ENCODE measurements at places on chromosomes 16 and 17.

GRCh38 chr17:9443811-9444210, 131.8 kb downstream of the STX8 start:
- DNase-seq = no peak

GRCh38 chr16:79114759-79115158, 485.8 kb downstream of the MAF start:
- DNase-seq = no peak

DNA sequence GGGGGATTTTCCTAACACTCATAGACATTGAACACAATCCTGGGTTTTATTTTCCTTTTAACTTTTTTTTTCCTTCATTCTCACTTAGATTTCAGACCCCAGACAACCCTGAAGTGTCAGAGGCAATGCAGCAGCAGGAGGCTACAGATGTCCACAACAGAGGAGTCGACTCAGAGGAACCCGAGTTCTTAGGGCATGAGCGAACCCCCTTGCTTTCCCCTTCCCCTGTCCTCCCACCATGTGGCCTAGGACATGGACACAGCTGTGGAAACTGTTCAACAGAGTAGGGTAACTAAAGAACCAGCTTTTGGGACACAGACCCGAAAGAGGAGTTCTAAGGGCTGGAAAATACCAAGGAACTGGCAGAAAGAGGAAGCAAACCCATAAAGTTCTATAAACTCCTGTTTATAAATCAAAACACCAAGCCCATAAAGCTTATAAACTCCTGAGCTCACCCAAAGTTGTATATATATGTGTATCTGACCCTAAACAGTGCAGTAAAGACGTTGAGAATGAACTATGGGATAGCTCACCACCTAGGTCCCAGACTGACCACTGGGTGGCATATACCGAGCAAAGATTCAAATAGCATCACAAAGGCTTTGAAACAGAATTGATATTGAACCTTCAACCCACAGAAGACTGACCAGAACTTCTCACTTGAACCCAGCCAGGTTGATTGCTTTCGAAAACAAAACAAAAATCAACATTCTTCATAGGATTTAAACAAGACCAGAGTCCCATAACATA, 33.9 kb downstream of the CMTM4 start:
- DNase-seq = peak; percentile 45

DNA sequence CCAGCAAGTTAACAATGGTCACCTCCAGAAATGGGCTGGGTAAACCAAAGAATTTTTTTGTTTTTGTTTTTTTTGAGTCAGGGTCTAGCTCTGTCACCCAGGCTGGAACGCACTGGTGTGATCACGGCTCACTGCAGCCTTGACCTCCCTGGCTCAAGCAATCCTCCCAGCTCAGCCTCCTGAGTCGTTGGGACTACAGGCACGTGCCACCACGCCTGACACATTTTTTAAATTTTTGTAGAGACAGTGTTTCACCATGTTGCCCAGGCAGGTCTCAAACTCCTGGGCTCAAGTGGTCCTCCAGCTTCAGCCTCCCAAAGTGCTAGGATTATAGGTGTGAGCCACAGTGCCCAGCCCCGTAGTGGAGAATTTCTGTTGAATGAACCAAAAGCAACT, 1.7 kb downstream of the SPSB3 start:
- no peak for DNase-seq

DNA sequence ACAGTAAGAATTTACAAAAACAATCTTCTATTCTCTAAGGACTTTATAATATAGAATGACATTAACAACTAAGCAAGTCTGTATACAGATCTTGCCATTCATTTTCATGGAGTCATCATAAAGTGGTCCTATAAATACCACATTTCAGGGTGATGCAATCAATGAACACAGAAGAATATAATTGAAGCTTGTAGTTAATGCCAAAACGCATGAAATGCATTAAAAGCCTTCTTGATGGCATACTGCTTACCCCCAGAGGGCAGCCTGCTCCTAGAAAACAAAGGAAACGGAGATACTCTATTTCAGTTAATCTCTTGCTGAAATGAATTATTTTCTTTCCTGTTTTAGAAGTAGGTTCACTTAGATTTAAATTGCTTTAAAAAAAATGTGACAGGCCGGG, 45.2 kb upstream of the STAC2 start:
- DNase-seq = no peak

DNA sequence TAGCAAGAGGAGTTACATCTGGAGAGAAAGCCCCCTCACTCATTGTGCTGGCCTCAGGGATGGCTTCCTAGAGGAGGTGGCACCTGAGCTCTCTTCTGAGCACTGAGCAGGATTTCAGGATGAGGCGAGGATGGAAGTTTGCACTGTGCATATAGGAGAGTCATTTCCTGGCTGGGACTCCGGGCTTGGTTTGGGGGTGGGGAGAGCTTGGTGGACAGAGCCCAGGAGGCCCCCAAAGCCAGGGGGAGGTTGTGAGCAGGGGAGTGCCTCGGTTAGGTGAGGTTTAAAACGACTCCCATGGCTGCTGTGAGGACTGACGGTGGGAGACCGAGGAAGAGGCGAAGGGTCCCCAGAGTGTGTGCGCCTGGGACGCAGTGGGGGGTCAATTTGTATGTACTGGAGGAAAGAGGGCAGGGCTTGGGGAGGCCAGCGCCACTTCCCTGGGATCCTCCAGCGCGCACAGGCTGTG, 1.2 kb downstream of the CAMKK1 start:
- DNase-seq = no peak

DNA sequence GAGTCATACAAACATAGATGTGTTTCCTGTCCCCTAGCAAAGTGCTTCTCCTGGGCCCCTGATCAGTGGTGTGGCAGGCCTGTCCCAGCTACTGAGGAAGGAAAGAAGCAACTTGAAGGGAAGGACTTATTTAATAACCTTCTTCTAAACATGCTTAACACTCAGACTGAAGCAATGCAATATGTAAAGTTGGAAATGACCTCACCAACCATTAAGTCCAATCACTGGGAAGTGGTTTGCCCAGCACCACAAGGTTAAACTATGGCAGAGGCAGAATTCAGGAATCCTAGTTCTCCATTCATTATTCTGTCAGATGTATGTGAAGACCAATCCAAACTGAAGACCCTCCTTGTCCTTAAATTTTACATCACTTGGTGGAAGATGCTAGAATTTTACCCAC, 39.1 kb downstream of the CENPV start:
- DNase-seq = no peak
